ENCODE measurements at places on chromosomes 12 and 14.

GRCh38 chr14:104357689-104358527, 219.5 kb downstream of the KIF26A start:
- DNase-seq, result no peak

GRCh38 chr12:8860165-8860961, 37.9 kb downstream of the A2ML1 start:
- no peak for DNase-seq

GRCh38 chr12:28555748-28556147, 365.5 kb downstream of the CCDC91 start:
- DNase-seq, result no peak

- DNase-seq, result no peak
These were observed 6.7 kb upstream of the HRK start for GRCh38 chr12:116887897-116888296.

GRCh38 chr12:20627001-20627588, 68.0 kb upstream of the SLCO1C1 start:
- DNase-seq, result no peak

DNA sequence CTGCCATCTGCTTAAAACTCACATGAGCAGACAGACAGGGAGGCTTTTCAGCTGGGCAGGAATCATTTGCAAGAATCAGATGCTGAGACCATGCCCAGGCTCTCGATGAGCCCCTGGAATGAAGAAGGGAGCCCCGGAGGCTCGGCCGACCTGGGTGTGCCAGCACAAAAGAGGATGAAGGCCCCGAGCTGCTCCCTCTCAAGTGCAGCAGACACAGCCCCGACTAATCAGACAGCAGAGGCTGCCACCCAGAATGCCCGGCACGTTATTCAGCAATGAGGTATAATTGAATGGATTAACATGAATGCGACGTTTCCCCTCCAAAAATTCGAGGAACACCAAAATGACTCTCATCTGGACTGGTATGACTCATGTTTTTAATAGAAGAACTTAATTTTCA, 58.9 kb downstream of the BCL11B start:
- DNase-seq, result no peak

- DNase-seq, result no peak
These were observed 495.7 kb downstream of the GALC start for GRCh38 chr14:87497301-87497700.

GRCh38 chr14:94129758-94130414, 482 bp upstream of the IFI27L2 start:
- DNase-seq, result no peak

- DNase-seq, result no peak
These were observed 45.5 kb upstream of the FAR2 start for GRCh38 chr12:29103539-29103974.

GRCh38 chr12:91155990-91156389, 26.6 kb downstream of the DCN start:
- no peak for DNase-seq

GRCh38 chr12:12533238-12533829, 29.3 kb downstream of the DUSP16 start:
- DNase-seq, result no peak

- no peak for DNase-seq
These were observed 224.3 kb upstream of the AMIGO2 start for GRCh38 chr12:47303995-47304560.

DNA sequence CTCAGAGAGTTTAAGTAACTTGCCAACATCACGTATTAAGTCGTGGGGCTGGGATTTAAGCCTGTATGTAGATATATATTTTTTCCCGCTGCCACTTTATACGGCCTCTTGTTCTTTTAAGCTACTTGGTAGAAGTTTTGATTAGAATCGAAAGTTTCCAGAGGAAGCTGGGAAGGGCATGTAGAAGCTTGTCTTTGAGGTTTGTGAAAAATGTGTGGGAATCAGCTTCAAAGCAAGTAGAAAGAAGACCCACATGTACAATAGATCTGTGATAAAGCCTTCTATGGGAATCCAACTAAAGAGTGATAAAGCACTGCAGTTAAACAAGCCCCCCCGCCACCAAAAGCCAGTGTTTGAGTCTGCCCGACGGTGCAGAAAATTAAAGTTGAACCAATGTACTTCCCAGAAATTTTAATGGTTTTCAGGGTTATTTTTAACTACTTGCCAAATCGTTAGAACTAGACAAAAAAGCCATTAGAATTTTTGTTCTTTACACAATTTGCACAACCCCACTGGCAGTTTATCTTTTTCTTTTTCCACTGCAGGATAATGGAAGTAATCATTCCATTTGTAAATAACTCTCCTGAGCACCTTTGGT, 25.5 kb downstream of the SERPINA11 start:
- DNase-seq, result no peak

DNA sequence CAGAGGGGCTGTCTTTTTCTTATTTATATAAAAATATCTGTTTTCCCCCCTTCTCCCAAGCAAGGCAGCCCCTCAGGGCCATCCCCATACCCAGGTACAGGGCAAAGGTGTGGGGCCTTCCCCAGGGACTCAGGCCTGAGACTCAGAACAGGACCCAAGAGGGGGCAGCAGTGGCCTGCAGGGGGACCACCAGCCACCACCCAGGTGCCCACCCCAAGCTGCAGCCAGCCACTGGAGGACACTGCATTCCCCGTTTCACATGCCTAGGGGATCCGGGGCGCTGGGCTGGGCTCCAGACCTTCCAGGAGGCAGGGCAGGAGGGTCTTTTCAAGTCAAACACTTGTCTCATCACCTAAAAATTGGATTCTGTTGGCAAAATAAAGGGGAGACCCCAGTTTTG, 83.3 kb downstream of the SCARB1 start:
- no peak for DNase-seq

DNA sequence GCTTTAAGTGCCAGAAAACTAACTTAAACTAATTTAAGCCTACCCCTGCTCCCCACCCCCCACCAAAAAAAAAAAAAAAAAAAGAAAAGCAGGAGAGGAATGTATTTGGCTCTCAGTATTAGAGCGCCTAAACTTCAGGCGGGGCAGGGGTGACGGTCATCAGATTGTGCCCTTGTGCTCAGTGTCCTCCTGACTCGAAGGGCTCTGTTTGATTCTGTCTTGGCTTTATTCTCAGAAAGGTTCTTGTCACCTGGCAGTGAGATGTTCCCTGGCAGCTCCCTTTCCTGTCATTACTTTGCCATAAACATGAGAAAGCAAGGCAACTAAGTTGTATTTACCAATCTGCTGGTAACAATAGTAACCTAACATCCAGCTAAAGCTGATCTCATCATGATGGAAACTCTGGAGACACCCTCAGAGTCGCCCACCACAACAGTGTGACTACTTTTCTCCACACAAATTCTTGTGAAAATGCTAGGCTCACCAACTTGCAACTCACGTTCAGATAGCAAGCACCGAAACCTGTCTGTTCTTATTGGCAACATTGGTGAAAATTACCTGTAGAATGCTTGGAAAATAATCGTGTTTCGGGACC, 39.0 kb upstream of the WNK1 start:
- no peak for DNase-seq

DNA sequence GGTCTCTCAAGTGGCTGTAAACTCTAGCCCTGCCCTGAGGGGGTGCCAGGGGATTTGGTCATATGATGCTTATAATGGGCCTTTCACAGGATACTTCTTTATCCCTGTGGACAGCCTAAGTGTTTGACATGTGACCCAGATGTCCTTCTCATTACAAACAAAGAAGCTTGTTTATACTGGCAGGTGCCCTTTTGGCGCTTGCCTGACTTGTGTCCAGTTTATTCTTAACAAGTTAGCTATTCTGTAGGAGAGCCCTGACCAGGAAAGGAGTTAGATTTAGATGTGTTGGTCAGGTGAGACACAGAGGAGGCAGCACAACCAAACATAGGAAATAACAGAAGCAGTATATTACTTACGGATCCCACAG, 51.9 kb downstream of the CCDC91 start:
- no peak for DNase-seq

DNA sequence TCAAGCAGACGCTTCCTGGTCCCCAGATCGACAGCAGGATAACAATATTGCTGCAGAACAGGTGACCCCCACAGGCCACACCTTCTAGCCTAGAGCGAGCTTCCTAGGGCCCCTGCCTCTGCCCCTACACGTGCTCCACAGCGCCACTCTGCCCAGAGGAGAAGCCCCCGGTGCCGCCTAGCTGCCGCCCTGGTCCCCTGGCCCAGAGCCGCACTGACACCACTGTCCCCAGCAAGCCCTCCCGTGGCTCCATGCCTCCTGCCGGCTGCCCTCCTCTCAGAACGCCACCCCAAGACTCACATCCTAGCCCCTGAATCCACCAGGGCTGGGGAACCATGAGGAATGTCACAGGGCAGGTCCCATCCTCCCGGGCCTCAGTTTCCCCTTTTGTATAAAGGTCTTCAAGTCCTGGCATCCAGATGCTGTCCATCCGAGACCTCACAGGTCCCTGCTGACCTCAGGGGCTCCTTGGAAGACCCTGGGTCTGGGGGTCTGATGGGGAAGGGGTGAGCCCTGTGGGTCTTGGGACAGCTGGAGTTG, 31.0 kb downstream of the JAG2 start:
- DNase-seq, result no peak

DNA sequence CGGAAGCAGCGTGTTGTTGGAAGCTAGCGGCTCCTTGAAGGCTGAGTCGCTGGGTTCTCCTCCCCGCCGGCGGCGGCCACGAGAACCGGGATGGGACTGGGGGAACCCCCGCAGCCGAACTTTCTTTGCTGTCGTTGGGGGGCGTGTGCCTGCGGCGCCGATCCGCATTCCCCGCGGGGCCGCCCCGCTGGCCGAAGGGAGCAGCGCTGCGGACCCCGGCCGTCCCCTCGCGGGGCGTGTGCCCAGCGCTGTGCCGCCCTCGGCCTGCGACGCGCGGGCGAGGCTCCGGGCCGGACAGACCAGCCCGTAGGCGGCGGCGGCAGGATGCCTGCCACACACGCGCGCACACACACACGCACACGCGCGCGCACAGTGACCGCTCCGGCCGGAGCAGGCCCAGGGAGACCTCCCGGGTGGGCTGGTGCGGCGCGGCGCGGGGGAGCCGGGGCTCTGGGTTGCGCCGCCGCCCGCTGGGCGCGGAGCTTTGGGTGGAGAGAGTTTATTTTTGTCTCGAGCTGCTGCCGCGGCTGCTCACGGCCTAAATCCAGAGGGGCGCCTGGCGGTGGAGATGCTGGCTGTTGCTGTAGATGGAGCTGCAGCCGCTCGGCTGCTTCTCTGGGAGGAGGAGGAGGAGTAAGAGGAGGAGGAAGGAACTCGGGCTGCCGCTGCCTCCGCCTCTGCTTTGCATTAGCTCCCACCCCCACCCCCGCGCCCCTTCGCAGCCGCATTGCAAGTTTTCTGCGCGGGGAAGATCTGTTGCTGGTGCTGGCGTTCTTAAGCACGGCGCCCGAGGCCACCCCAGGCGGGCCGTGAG, at the start of gene SAMD4A:
Gene SAMD4A (plus strand): TSS at position 719 of the 814 bp plus-strand sequence. CDS start 789 bp downstream, outside the sequence.
- DNase-seq, result peak; percentile 58

GRCh38 chr12:53058674-53059433, 9.0 kb downstream of the TNS2 start:
- no peak for DNase-seq

GRCh38 chr12:126389220-126389841, 1324.1 kb downstream of the AACS start:
- DNase-seq, result no peak

- no peak for DNase-seq
These were observed 36.0 kb downstream of the TMBIM6 start for GRCh38 chr12:49777341-49777740.

GRCh38 chr14:94366146-94366915, 22.1 kb downstream of the SERPINA1 start:
- DNase-seq, result no peak

DNA sequence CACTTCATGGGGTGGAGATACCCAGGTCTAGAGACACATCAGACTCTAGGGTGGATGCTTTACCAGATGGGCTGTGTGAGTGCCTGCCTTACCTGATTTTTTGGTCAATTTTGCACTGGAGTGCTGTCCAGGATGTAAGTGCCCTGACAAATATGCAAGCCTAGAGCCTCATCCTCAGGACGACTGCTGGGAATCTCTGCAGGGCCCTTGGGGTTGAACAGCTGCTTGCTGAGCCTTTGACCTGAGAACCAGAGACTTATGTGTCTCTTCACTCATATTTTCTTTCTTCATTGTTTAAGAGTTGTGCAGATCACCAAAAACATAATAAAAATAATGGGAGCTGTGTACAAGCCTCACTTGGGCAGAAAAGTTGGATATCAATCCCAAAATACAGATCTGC, 551.5 kb upstream of the ATP2B1 start:
- DNase-seq, result peak; percentile 20

DNA sequence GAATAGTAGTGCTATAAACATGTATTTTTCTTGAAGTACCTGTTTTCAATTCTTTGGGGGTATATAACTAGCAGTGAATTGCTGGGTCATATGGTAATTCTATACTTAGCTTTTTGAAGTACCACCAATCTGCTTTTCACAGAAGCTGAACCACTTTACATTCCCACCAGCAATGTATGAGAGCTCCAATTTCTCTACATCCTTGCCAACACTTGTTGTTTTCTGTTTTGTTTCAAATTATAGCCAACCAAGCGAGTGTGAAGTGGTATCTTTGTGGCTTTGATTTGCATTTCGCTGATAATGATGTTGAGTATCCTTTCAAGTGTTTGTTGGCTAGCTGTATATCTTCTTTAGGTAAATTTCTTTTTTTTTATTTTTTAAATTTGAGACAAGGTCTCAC, 95.7 kb downstream of the PAPLN start:
- no peak for DNase-seq

DNA sequence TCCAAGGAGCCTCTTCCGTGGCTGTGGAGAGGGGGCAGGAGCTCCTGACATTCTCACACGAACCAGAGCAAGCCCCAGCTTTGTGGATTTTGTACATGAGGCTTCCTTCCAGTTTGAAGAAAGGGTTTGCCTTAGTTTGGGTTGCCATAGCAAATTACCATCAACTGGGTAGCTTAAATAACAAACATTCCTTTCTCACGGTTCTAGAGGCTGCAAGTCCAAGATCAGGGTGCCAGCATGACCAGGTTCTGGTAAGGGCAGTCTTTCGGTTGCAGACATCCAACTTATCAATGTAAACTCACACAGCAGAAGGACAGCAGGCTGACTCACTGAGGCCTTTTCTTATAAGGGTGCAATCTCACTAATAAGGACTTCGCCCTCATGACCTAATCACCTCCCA, 25.9 kb upstream of the STAB2 start:
- no peak for DNase-seq

DNA sequence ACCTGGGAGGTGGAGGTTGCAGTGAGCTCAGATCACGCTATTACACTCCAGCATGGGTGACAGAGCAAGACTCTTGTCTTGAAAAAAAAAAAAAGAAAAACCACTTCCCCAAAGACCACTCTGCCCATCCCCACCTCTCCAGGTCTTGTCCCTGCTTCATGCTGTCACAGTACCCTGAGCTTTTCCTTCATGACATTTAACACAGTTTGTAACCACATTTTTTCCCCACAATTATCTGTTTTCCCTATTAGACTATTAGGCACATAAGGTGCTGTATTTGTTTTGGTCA, 6.9 kb downstream of the HECTD1 start:
- no peak for DNase-seq

- DNase-seq, result no peak
These were observed 9.1 kb downstream of the CDKL1 start for GRCh38 chr14:50387548-50387947.

GRCh38 chr12:84355561-84355960, 557.0 kb downstream of the SLC6A15 start:
- no peak for DNase-seq

- DNase-seq, result no peak
These were observed 153.5 kb downstream of the DHRS2 start for GRCh38 chr14:23789696-23790095.

- no peak for DNase-seq
These were observed 4.9 kb downstream of the PTGDR start for GRCh38 chr14:52272375-52272774.

- no peak for DNase-seq
These were observed 89.9 kb downstream of the SLC24A4 start for GRCh38 chr14:92412912-92413311.

Measured in brain pericyte (primary cell).